ENCODE measurements at places on chromosomes 2 and 18.

- ATAC-seq, result no peak
These were observed 2.2 kb downstream of the IMPACT start for GRCh38 chr18:24428709-24429108.

DNA sequence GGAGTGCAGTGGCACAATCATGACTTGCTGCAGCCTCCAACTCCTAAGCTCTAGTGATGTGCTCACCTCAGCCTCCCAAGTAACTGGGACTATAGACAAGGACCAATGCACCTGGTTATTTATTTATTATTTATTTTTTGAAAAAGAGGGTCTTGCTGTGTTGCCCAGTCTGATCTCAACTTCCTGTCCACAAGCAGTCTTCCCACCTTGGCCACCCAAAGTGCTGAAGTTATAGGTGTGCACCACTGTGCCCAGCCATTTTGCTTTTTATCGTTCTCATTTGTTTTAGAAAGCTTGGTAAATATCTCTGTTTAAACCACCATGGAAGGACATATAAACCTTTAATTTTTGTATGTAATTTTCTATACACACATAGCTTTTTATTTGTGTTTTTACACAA, 74.2 kb downstream of the SMCHD1 start:
- no peak for ATAC-seq

- peak; percentile 41 for ATAC-seq
These were observed 273.5 kb downstream of the CALCRL start for GRCh38 chr2:187174582-187174981.

DNA sequence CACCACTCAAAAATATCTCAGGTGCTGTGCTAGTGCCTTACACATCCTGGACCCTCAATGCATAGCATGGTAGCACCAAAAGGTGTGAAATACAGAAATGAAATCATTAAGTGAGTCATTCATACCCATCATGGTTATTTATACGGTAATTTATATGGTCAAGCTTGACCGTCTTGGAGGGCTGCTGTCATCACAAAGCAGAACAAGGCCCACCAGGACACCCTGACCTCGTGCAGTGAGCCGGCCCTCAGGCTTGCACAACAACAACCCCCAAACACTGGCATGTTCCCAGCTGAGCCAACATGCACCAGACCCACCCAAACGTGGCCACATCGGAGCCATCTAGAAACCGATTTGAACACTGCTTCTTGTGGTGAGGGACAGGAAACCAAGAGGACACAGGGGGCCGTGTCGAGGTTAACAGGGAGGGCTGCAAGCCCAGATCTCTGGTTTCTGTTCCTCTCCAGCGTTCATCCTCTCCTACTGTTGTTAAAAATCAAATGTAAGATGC, 378.5 kb upstream of the ID2 start:
- no peak for ATAC-seq

- ATAC-seq, result no peak
These were observed 1406.1 kb upstream of the NXPH2 start for GRCh38 chr2:140186313-140186712.

GRCh38 chr2:230413479-230413878, 2.5 kb upstream of the SP100 start:
- ATAC-seq, result no peak

DNA sequence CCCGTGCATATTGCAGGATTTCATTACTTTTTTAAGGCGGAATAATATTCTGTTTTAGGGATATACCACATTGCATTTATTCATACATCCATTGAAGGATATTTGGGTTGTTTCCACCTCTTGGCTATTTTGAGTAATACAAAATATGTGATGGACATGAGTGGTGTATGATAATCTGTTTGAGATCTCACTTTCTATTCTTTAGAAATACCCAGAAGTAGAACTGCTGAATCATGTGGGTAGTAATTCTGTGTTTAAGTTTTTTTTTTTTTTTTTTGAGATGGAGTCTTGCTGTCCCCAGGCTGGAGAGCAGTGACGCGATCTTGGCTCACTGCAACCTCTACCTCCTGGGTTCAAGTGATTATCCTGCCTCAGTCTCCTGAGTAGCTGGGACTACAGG, 201.4 kb downstream of the NYAP2 start:
- no peak for ATAC-seq

GRCh38 chr18:58116818-58117217, 72.8 kb downstream of the NEDD4L start:
- ATAC-seq, result no peak

- ATAC-seq, result no peak
These were observed 78.0 kb upstream of the KCNJ3 start for GRCh38 chr2:154620471-154620870.

DNA sequence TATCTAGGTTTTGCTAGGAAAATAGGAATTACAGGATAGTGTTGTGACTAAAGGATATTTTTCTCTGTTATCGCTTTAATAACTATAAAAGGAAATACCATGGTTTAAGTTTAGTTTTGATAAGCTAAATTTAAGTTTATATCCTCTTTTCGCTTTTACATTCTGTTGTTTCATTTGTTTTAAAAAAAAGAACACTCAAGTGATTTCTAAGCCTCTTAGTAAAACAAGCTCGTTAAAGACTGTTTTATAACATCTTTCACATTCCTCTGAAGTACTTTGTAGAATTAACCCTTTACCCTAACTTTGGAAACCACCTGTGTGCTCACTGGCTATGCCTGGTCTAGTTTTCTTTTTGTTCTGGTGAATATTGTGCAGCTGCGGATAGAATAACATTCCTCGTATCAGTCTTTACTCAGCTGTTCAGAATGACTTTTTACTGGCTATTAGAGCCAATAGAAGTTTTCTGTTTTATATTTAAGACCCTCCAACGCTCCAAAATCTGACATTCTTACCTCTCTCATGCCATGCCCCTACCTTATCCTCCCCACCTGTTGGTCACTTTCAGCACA, 183.1 kb downstream of the PTPRM start:
- no peak for ATAC-seq

DNA sequence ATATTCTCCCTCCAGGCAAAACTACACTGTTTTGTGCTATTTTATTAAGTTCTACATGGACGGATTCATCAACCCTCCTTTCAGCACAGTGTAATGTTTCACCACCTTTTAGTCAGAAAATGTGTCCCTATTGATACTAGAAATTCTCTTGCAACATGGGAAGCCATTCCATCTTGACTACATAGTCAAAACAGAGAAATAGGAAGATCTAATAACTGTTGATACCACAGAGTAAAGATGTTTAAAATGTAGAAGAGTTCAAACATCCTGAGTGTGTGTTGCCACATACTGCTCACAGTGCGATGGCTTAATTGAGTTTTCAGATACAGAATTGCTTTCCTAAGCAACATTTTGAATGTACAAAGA, 492.2 kb upstream of the RAB12 start:
- no peak for ATAC-seq

GRCh38 chr2:95700519-95700918, 108.7 kb downstream of the TRIM43 start:
- peak; percentile 54 for ATAC-seq

DNA sequence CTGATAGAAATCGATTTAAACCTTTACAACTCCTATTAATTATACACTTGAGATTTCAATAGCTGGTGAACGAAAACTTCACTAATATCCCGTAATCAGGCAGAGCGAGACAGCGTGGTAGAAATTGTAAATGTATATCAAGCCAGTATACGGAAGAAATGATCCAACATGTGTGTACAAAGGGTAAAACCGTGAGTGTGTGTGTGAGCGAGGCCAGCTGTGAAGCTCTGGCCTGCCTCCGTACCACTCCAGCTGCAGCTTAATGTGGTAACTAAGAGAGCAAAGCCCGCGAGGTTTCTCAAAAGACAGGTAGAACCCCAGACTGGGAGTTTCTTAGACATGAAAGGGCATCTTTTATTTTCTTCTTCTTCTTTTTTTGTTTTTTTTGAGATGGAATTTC, 52.3 kb upstream of the ZNF516 start:
- no peak for ATAC-seq

DNA sequence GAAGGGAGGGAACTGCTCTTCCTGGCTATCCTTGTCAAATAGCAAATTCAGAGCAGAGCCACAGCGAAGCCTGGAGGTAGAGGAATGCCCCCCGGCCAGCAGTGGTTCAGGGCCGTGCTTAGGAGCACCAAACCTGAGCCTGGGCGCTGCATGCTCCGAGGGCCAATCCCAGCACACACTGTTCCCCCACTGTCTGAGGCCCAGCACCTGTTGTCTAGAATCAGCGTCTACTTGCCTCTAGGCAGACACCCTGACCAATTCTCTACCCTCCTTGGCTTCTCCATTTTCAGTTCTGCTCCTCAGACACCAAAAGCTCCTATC, 177.6 kb upstream of the PKDCC start:
- no peak for ATAC-seq

DNA sequence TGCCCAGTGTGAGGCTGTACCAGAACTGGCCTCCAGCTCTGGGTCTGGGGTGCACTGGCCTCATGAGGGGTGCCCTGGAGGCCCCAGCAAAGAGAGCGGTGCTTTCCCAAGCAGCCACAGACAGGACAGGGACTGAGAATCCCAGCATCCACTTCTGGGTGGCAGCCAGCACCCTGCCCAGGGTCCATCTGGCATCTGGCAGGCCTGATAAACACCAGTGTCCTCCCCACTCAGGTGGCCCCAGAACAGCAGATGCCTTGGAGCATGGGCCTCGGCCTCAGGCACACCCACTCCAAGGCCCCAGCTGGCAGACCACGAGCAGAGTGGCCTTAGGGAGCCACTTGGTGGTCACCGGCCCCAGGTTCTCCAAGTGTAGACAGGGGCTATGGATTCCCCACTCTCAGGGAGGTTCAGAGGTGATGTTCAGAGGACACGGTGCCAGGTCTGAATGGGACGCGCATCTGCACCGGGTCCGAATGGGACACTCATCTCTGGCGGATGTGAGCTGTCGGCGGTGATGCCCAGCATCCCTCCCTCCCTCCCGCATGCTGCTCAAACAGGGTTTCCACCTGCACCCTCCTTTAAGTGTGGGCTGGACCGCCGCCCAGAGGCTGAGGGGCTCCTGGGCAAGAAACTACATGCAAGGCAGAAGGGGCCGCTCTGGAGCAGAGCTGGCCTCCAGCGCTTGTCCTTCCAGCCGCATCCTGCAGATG, 82.2 kb upstream of the GPC1 start:
- ATAC-seq, result no peak

- ATAC-seq, result peak; percentile 52
These were observed 30.8 kb downstream of the CREG2 start for GRCh38 chr2:101356521-101356920.

Measured in SK-N-SH treated with all-trans-retinoic acid at 6 μM for 48 hours (cell line).